ENCODE measurements at places on chromosomes 12 and 14.

- no peak for DNase-seq
Observed at GRCh38 chr12:13444076-13444475, 247.6 kb downstream of the EMP1 start.

GRCh38 chr14:75320196-75320595 is 41.6 kb downstream of the FOS start:
- DNase-seq: no peak

- DNase-seq: no peak
Observed at GRCh38 chr12:53333845-53334244, 2.3 kb downstream of the SP7 start.

DNA sequence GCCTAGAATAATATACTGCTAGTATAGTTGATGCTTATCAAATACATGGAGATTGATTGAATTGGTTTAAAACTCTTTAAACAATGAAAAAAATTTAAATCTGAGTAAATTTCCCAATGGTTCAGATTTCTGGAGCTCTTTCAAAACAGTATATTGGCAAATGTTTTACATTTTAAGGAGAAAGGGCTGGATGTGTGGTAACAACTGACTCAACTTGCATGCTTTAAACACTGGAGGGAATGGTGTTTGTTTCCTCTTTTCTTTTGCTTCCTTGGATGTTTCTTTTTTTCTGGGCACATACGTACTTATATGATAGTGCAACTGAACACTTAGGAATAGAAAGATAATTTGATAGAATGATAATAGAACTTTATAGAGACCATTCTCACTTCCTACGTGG is 73.8 kb upstream of the RFX4 start:
- DNase-seq: no peak

- DNase-seq: peak; percentile 43
Observed at GRCh38 chr14:74858022-74858421, 17.9 kb downstream of the PROX2 start.

GRCh38 chr14:77142005-77142800 is 612 bp upstream of the ZDHHC22 start:
- no peak for DNase-seq

DNA sequence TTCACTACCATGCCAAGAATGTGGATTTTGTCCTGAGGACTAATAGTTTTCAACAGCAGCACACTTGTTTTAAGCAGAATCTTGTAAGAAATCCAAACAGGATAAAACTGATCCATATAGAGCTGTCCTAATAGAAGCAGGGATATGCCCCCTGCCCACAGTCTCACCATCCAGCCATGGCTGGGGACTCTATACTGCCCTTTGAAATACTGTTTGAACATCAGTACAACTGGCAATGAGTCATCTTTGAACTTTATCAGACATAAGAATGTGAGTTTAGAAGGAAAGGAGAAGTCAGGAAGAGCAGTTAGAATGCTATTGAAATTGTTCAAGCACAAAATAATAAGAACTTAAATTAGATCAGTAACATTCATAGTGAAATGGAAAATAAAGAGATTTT is 3.8 kb upstream of the C12orf42 start:
- no peak for DNase-seq

DNA sequence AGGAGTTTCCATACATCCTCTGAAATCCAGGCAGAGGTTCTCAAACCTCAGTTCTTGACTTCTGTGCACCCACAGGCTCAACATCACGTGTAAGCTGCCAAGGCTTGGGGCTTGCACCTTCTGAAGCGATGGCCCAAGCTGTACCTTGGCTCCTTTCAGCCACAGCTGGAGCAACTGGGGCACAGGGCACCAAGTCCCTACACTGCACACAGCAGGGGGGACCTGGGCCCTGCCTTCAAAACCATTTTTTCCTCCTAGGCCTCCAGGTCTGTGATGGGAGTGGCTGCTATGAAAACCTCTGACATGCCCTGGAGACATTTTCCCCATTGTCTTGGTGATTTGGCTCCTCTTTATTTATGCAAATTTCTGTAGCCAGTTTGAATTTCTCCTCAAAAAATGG is 10.6 kb downstream of the AREL1 start:
- no peak for DNase-seq

- no peak for DNase-seq
Observed at GRCh38 chr14:31122921-31123320, 84.7 kb downstream of the HECTD1 start.

DNA sequence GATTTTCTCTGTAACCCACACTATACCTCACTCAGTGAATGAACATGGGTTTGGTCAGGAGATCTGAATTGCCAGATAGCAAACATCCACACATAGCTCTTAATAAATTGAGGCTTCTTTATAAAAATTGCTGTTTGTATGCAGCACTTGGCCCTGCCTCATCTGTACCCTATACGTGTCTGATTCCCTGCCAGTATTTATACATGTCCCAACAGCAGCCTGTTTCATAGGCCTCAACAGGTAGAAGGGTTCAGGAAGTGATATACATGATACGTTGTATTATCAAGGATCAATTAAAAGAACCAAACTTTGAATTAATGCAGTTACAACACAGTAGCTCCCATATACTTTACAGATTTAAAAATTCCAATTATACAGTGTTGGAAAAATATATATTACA is 32.3 kb downstream of the RASSF9 start:
- DNase-seq: no peak

- DNase-seq: no peak
Observed at GRCh38 chr12:114888928-114889584, 205.1 kb upstream of the TBX3 start.

GRCh38 chr12:52440821-52441319 is 6.7 kb upstream of the KRT75 start:
- DNase-seq: peak; percentile 67

DNA sequence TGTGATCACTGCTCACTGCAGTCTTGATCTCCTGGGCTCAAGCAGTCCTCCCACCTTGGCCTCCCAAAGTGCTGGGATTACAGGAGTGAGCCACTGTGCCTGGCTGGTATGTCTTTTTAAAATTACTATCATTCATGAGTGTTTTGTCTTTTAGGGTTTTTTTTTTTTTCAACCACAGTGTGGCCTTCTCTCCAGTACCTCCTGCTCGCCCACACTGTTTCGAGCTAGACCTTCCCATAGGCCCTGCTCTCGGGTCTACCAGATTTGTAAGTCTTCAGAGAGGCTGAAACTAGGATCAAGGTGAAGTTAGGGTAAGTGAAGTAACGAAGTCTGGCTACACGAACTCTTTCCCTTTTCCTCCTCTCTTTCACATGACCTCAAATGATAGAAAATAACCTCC is 1.5 kb downstream of the BIN2 start:
- no peak for DNase-seq

GRCh38 chr14:54368291-54368690 is 28.5 kb upstream of the CDKN3 start:
- no peak for DNase-seq

DNA sequence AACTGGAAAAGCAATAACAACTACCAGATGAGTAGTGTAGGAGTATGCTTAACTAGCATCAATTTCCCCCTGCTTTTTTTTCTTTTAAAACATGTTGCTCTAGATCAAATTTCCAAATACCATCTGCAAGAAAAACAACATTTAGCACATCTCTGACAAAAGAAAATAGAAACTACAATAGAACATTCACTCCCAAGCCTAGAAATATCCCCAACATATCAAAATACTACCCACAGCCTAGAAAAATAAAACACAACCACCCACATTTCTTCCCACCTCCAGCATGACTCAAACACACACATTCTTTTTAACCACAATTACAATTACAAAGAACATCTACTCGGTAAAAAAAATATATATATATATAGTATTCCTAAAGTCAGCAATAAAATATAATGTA is 120.0 kb downstream of the PPFIA2 start:
- no peak for DNase-seq

DNA sequence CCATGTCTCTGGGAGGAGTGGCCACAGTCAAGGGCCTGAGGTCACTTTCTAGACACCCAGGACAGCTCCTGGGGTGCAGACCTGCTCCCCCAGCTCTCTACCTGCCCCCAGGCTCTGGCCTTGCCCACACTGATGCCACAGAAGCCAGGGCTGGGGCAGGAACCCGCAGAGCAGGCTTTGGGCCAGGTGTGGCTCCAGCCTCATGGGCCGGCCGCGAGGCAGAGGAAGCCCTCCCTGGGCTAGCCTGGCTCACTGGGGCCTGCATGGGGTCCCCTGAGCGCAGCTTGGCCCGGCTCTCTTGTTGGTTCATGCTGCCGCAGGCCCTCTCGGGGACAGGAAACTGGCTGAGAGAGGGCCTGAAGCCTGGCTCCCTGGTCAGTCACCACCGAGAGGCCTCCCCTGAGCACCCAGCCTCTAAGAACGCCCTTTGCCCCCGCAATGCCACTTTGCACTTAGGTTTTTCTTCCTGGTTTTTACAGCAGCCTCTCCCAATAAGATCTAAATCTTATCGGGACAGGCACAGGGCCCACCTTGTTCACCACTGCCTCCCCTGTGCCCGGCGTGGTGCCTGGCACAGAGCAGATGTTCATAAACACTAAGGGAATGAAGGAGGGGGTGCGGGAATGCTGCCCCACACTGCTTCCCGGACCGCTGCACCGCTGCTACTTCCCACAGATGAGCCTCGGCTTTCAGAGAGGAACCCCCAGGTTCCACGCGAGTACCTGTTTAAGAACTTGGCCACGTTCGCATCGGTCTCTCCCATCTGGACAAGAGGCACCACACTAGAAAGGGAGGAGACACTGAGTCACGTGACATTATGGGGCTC is 14.7 kb downstream of the MMAB start:
- DNase-seq: no peak

GRCh38 chr14:54664961-54665360 is 98.0 kb downstream of the SAMD4A start:
- DNase-seq: no peak

- DNase-seq: peak; percentile 75
Observed at GRCh38 chr12:58310809-58311622, 369.6 kb downstream of the ATP23 start.

- DNase-seq: no peak
Observed at GRCh38 chr14:44995770-44996294, 33.8 kb downstream of the TOGARAM1 start.

GRCh38 chr12:87444039-87444438 is 585.2 kb downstream of the C12orf50 start:
- DNase-seq: no peak

- DNase-seq: no peak
Observed at GRCh38 chr14:69013943-69014782, 35.1 kb upstream of the ACTN1 start.

- peak; percentile 22 for DNase-seq
Observed at GRCh38 chr12:63150713-63151622, at the start of gene AVPR1A. Gene AVPR1A, minus strand, starts transcription at chr12:63151201. Its CDS starts 365 bp downstream, at chr12:63150836.

- no peak for DNase-seq
Observed at GRCh38 chr12:52249511-52250047, 16.5 kb downstream of the KRT7 start.

DNA sequence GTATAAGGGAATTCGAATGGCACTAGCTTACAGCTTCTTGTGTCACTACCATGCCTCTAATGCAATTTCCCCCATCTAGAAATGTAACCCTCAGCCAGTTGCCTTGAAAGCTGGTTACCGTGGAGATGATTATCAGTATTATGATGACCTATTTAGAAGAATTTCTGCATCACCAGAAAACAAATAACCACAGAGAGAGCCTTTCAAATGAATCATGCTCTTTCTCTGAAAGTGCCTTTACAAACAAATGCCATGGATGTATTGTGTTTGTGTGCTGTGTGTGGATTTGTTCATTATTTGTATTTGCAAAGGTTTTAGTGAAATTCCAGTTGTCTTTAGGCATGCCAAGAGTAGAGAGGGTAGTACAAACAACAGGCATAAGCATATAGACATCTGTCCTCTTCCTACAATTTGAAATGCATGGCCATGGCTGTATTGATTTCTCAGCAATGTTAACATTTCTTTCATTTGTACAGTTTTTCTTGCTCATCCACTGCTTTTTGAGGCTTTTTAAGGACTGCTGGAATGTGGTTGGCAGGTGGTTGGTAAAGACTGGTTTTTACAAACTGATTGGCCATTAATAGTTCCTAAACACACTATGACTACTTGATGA is 266.5 kb downstream of the PAWR start:
- peak; percentile 69 for DNase-seq

DNA sequence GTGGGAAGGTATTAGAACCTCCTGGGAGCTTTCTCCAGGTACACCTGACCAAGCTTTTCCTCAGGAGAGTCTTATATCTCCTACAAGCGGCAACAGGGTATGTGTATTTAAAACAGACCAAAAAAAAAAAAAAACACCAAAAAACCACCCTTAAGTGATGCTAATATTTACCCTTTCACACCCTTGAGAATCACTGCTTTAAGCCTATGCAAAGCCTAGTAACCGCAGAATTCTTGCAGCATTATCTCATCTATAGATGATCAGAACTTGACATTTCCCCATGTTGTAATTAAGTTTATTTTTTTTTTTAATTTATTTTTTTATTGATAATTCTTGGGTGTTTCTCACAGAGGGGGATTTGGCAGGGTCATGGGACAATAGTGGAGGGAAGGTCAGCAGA is 19.3 kb downstream of the ZNF641 start:
- no peak for DNase-seq

DNA sequence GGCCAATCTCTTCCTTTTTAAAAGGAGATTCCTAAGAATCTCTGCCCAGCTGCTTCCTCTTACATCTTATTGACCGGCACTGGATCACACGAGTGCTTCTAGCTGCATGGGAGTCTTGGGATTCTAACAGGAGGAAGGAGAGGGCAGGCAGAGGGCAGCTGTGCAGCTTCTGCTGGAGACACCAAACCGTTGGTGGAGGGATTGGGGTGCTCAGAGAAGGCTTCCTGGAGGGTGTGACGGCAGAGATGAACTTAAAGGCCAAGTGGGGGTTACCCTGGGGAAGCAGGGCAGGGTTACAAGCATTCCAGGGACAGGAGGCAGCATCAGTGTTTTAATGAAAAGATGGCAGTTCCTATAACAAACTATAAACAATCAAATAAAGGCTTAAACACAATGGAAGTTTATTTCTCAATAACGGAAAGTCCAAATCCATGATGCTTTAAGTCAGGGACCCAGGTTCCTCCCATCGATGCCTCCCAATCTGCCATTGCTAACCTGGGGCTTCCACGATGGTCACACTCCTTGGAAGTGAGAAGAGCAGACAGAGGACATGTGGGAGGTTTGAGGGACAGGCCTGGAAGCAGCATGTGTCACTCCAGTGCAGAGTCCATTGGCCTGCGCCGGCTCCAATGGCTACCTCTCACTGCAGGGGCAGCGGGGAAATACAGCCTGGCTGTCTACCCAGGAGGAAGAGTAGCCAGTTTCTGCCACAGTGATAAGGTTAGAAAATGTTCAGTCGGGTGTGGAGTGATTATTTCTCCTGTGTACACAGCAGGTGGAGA is 53.1 kb upstream of the DDX11 start:
- DNase-seq: peak; percentile 10

GRCh38 chr12:124834822-124835221 is 28.8 kb downstream of the SCARB1 start:
- DNase-seq: no peak

- DNase-seq: peak; percentile 93
Observed at GRCh38 chr12:123533672-123534643, at the start of gene RILPL1. Gene RILPL1, minus strand, starts transcription at chr12:123533719. Its CDS starts 237 bp downstream, at chr12:123533482.

GRCh38 chr14:58638231-58639197 is 752 bp downstream of the DACT1 start:
- DNase-seq: peak; percentile 50
